ENCODE measurements at places on chromosomes 5 and 9.
A peak's percentile ranks its signal among the peaks of the same experiment; 100 is the strongest.

DNA sequence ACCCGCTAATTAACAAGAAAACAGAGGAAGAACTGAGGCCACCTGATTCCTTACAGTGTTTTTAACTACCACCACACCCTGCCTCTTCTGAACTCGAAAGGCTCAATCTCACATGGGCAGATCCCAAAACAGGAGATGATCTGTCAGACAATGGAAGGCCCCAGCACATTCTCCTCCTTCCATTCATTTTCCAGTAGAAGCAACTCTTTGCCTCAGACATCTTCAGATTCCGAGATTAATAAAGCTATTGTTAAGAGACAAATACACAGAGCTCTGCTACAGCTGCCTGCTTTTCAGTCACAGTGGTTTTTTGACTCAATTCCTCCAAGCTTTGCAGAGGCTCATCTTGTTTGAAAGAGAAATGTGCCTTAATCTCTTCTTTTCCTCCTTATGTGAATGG, 127.2 kb upstream of the ADAMTSL1 start:
- DNase-seq: no peak

- peak; percentile 61 for DNase-seq
Observed at GRCh38 chr5:142685418-142686209, at the start of gene FGF1. TSS of gene FGF1 (minus strand) at chr5:142686090. CDS start at chr5:142614127, 71,963 bp downstream.

- no peak for DNase-seq
Observed at GRCh38 chr9:121568343-121569265, 69.0 kb upstream of the GGTA1 start.

GRCh38 chr9:79610791-79611614, 39.2 kb downstream of the TLE4 start:
- DNase-seq: no peak

DNA sequence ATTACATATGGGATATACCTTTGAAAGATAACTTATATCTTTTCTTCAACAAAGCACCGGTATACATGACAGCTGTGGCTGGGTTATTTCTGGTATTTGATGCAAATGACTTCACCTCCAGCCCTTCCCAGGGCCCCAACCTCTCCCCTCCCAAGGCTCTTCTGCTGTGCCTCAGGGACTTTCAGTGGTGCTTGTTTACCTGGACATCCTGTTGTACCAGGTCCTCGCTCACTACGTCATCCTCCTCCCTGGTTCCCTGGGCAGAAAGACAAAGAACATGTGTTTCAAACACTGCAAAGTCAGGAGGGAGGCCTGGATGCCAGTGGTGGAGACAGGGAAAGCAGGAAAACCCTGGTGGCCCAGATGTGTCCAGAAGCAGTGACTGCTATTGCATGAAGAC, 23.4 kb downstream of the ANXA6 start:
- DNase-seq: no peak

- no peak for DNase-seq
Observed at GRCh38 chr9:133826289-133827085, 88.3 kb upstream of the SARDH start.

GRCh38 chr5:104659497-104659896, 1096.9 kb upstream of the NUDT12 start:
- no peak for DNase-seq

GRCh38 chr5:114185274-114185673, 176.6 kb upstream of the KCNN2 start:
- no peak for DNase-seq

GRCh38 chr5:90096415-90097081, 313.0 kb downstream of the CETN3 start:
- DNase-seq: no peak

GRCh38 chr5:180140079-180140554, 68.6 kb upstream of the RNF130 start:
- no peak for DNase-seq

- DNase-seq: no peak
Observed at GRCh38 chr5:72194846-72195245, 87.6 kb downstream of the MAP1B start.

DNA sequence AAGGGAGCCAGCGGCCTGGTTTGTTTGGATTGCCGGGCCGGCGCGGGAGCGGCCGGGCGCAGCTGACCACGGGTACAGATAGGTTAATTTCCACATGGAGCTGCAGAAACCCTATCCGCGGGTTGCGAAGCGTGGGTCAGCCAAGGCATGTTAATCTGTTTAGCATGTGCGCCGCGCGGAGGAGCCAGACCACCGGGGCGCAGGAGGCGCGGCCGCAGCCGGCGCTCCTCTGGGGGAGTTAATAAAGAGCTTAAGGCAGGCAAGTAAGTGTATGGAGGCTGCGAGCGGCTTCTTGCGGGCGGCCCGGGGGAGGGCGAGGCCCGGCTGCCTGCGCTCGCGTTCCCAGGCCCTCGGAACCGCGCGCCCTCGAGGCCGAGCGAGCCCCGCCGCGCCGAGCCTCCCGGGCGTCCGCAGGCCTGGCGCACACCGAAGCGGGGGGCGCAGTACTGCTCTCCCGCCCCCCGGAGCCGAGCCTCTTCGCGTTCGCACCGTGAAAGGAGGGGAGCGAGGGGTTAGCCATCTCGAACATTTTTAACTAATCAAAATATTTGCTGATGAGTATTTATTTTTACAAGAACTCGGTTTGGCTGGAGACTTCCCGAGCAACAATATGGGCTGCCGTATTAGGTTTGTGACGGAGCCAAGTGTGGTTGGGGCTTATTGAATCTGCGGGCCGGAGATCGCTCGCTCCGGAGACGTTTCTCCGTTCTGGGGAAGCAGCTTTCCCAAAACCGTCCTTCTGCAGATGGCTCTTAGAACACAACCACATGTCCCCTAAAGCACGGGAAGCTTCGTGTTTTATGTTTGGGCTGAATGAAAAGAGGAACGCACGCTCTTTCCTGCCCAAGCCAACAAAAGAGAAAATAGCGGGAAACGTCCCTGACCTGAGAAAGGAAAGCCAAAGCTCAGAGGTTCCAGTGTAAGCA, 28.8 kb downstream of the FOXD1 start:
- DNase-seq: no peak

GRCh38 chr5:93120051-93120450, 461.0 kb downstream of the NR2F1-AS1 start:
- DNase-seq: no peak

DNA sequence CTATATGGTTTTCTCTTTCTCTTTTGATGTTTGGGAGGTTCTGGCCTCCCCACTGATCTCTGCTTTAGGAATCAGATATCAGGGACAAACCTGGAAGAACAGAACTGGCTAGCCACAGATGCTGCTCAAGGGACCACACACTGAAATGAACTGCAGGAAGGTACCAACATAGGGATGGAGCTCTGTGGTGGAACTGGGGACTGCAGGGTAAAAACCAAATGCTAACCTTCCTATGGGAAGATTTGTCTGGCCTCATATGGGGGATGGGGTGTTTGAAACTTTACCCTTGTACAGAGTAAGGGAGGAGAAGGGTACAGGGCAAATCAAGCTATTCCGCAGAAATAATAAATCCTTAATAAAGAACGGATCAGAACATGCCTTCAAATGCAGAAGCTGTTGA, 49.4 kb downstream of the ELOVL7 start:
- DNase-seq: no peak

DNA sequence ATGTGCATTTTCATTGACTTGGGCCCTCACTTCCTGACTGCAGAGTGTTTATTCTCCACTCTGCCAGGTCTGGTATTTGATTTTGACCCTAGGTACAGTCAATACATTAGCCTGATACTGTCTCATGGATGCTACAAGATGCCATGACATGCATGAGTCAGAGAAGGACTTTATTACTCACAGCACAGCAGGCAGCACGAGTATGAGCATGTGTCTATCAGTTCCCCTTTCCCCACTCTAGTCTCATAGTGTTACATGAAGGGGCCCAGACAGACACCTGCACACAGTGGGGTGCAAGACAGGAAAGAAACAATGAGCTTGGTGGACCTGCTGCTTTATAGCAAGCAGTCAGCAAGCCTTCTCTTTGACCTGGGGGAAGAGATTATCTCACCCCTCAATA, 19.6 kb downstream of the ITGA2 start:
- DNase-seq: no peak

DNA sequence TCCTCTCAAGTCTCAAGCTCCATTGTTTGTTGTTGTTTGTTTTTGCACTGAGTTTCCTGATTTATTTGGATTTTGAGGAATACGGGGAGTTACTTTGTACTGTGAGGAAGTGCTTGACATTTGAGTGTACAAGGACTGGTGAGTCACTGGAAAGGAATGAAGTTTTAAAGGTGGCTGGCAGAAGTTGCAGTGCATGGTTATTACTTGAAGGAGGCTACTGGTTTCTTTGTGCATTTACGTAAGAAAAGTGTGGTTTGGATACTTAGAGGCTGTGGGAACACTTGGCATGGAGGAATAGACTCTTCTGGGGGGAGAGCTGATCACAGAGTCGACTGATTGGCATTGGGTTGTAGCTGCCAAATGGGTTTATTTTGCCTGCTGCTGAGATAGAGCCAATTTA, 919.0 kb downstream of the TAF11L14 start:
- DNase-seq: no peak

DNA sequence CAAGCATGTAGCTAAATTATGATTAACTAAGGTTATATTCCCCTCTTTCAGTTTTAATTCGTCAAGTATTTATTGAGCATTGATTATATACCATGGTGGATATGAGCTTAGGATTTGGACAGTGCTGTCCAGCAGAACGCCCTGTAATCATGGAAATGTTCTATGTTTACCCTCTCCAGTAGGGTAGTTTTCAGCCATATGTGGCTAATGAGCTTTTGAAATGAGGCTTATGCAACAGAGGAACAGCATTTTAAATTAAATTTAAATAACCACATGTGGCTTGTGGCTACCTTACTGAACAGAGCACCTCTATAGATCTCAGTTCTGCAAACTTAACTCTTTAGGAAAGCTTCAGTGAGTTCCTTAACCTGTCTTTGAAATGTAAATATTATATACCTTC, 59.1 kb downstream of the JMY start:
- no peak for DNase-seq

DNA sequence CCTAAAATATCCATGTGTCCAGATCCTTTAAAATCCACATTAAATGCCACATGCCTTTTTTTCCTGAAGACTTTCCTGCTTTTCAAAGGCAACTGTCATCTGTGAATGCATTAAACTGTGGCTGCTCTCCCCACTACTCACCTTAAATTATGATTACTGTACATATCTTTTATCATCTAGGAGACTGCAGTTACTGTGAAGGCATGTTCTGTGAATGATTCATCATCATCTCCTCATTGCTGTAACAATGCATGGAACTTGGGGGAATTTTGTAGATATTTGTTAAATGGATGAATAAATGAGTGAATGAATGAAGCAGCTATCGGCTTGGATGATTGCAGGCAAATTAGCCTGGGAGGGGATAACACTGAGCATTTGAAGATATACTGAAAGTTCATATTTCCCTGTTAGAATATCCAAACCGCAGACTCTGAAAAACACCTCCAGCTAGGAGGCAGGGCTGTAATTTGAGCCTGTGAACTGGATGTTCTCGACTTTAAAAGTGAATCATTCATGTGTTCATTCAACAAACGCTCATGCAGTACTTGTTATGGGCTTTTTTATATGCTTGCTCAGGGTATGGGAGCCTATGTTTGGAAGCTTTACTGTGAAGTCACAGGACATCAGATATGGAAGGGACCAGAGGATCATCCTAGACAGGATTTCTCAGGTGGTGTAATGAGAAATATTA, 519.2 kb downstream of the KIF4B start:
- DNase-seq: no peak

- DNase-seq: no peak
Observed at GRCh38 chr9:38680837-38681445, 39.0 kb downstream of the FAM240B start.

GRCh38 chr9:83061036-83061435, 1.9 kb downstream of the RASEF start:
- no peak for DNase-seq

DNA sequence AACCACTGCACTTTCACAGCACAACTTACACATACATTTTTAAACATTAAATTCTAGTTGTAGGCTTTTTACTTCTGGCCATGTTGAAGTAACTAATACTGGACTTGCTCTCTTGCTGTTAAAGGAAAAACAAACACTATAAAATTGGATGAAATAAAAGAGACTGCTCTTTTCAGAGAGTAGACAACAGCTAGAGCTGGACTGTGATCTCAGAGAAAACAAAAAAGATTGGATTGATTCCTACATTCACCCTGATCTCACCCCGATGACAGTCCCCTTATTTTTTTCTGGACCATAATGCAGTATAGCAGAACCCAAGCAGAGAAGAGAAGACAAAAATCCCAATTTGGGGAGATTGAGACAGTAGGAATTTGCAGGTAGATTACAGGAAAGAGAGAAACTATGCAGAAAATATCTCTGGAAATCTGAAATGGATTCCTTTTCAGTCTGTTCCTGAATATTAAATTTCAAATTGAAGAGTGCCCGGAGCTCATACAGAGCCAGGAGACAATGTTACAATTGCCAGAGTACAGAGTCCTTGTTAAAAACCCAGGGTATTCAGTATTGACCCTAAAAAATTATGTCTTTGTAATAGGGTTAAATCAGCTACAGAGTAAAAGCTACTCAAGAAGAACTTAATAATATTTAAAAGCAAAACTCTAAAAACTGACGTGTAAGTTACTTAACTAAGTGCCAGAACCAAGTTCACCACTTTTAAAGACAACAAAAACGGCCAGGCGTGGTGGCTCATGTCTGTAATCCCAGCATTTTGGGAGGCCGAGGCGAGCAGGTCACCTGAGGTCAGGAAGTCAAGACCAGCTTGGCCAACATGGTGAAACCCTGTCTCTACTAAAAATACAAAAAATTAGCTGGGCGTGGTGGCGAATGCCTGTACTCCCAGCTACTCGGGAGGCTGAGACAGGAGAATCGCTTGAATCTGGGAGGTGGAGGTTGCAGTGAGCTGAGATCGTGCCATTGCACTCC, 208.6 kb downstream of the MPDZ start:
- no peak for DNase-seq

GRCh38 chr5:72123764-72124376, 16.6 kb downstream of the MAP1B start:
- no peak for DNase-seq

- DNase-seq: no peak
Observed at GRCh38 chr9:96604004-96604319, 15.7 kb downstream of the CDC14B start.

- DNase-seq: no peak
Observed at GRCh38 chr9:102518324-102518723, 476.8 kb upstream of the CYLC2 start.

GRCh38 chr5:89024045-89024444, 141.1 kb upstream of the MEF2C start:
- DNase-seq: no peak

GRCh38 chr5:40494631-40495236, 185.0 kb upstream of the PTGER4 start:
- DNase-seq: no peak

- no peak for DNase-seq
Observed at GRCh38 chr9:130896233-130897014, at the start of gene QRFP. TSS of gene QRFP (minus strand) at chr9:130896812. CDS start at chr9:130893838, 2,974 bp downstream.

DNA sequence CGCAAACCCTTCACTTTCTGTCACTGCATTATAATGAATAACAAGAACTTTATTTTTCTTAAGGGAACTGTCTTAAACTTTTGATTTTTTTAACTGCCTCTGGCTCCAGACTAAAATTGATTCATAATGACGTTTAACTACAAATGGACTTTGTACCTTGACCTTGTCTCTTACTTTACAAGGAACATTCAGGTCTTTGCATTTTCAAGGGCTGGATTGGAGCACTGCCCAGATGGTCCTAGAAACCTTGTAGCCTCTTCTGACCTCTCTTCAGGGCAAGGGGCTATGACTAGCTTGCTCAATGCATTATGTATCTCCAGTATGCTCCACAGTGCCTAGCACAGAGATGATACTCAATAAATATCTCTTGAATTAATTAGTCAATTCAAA, 612.6 kb upstream of the CLINT1 start:
- DNase-seq: no peak

GRCh38 chr5:133892306-133892705, 76.1 kb downstream of the C5orf15 start:
- no peak for DNase-seq

- no peak for DNase-seq
Observed at GRCh38 chr9:1732670-1733069, 282.5 kb upstream of the SMARCA2 start.
